A172 (cell line): ENCODE measurements at places on chromosomes 7 and 10. TPM values are rescaled to one million over a fixed set of nuclear protein-coding genes. Genes with fewer than 3 reads are reported as not detected.

PI4K2A gene
- total RNA-seq = 31.7 and 32.1 TPM in 2 replicates

SLC26A3 gene
- not detected in 2 replicates for total RNA-seq

SLC16A12 gene
- 0.38 and 0.50 TPM in 2 replicates for total RNA-seq

PCDH15 gene
- total RNA-seq = 0.12 TPM in 1 of 2 replicates, not detected in the other

AKR1D1 gene
- total RNA-seq = not detected in 2 replicates

AFAP1L2 gene
- total RNA-seq = 0.50 and 1.4 TPM in 2 replicates

- DNase-seq = peak; percentile 55
Measured at GRCh38 chr10:3828404-3829155, 43.6 kb upstream of the KLF6 start.

DNA sequence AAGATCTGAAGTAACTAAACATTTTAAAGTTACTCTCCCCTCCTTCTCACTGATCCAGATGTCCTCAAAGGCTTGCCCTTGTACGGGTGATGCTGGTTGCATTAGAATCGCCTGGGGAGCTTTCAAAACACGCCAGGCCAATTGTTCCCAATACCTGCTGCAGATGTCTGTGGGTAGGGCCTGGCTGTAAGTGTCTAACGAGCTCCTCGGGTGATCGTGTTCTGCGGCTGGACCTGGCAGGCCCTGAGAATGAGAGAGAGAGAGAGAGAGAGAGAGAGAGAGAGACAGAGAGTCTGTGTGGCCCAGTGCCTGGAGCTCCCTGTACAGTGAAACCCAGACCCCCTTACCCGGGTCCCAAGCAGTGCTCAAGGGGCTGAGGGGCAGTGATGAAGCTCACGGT lies 8.4 kb downstream of the COL13A1 start:
- DNase-seq = no peak

- DNase-seq = peak; percentile 76
Measured at GRCh38 chr7:28674359-28674782, 262.1 kb downstream of the CREB5 start.

DNA sequence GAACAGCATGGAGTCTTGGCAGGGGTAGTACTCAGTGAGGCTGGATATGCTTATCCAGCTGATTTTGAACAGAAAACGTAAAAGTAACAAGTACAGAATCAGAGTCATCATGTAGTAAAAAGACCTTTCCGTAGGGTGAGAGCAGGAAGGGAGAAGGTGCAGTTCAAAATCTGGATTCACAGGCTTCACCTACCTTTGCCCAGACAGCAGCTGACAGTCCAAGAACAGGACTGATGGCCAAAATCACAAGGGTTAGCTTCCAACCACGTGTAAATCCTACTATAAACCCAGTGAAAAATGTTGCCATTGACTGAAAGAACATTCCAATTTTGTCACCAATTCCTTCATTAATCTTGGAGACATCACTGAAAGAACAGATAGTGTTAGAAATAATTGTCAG lies 34.8 kb downstream of the ABCB1 start:
- no peak for DNase-seq

DNA sequence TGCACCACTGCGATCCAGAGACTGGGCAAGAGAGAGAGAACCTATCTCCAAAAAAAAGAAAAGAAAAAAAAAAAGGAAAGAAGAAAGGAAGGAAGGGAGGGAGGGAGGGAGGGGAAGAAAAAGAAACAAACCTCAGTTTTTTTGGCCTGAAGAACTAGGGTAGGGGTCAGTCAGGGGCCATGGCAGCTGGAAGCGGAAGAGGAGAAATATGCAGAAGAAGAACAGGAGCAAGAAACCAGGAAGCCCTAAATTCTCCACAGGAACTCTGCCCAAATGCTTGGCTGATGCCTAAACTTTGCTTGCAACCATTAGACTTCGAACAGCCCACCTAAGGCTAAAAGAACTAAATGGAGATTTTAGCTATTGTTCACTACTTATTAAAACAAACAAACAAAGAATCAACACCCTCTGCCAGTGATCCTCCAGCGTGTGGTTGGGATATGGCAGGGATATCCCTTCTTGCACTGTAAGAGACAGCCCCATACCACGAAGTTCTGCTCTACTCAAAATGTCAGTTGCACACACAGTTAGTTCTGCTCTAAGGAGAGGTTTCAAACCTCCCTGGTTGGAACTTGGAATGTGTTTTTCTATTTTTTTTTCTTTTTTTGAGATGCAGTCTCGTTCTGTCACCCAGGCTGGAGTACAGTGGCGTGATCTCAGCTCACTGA lies 139.5 kb downstream of the FAM107B start:
- no peak for DNase-seq

- peak; percentile 44 for DNase-seq
Measured at GRCh38 chr10:11934262-11934661, 108.3 kb downstream of the UPF2 start.

- no peak for DNase-seq
Measured at GRCh38 chr7:102178410-102178809, 108.3 kb upstream of the SH2B2 start.

DNA sequence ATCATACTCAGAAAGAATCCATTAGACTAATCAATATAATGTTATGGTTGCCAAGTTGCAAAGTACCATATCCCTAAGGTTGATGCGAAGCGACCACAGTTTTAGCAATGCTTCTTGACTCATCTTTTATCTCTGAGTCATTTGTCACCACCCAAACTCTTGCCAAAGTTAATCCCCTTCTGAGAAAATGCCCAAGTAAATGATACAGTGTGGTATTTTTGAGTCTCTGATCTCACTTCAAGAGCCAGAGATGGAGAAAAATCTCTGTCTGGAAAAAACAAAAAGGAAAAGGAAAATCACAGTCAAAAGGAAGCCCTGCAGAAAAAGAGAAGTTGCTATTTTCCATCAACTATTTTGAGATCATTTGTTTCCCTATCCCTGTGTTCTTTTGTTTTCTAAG lies 26.7 kb upstream of the OTUD1 start:
- peak; percentile 78 for DNase-seq

DNA sequence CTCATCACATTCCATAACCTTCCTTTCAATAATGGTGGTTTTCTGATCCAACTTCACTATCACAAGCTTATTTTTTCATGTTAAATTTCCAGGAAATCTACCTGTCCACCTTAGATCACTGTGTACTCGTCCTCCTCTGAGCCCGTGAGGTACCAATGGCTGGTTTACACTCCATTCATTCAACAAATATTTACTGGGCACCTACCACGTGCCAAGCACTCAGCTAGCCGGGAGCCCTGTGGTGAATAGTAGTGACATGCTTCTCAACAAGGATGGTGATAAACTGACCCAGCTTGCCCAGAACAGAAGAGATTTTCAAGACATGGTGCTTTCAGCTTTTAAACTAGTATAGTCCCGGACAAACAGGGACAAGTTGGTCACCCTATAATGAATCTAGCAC lies 98.2 kb downstream of the FAM204A start:
- no peak for DNase-seq
